ENCODE measurements at places on chromosomes 13 and 19. TPM values are rescaled to one million over a fixed set of nuclear protein-coding genes. Genes with fewer than 3 reads are reported as not detected.

DNA sequence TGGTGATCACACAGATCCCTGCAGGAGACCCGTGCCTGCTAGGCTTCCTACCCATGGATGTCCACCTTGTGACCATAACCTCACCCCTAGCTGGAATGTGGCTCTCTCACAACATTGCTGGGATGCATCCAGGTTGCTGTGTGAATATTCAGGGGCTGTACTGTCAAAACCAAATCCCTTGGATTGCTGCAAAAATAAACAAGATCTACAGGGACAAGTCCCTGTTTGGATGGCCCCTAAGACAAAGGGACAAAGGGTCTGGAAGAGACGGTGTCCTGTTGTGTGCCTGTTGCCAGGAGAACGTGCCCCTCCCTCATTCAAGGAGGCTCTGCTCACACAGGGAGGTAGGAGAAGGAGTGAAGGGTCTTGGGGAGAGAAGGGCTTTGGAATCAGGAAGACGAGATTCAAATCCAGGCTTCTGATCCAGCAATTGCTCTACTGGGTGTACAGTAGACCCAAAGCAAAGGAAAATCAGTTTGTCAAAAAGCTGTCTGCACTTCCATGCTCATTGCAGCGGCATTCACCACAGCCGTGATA is 89.2 kb upstream of the WASF3 start:
- H3K4me3 ChIP-seq: no peak overlapping the region
- H3K4me1 ChIP-seq: no peaks in the 10 kb centered on the region
- no peaks in the 10 kb centered on the region for H3K27me3 ChIP-seq
- no peak for DNase-seq
- H3K27ac ChIP-seq: no peak overlapping the region

DNA sequence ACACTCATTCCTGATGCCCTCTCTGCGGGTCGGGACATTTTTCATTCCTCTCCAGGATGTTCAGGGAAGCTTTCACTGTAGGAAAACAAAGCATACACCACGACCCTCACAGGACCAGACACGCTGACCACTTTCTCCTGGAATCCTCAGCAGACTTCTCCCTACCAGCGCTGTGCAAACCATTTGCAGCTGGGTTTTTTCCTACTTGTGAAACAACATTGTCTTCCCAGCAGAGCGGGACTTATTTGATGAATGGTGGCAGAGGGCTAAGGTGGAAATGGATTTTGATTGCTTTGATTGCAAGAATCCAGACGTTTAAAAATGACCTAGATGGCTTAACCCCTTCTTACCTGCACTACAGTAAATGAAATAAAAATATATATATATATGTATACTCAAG is 265.9 kb downstream of the TBC1D4 start:
- no peaks in the 10 kb centered on the region for H3K27me3 ChIP-seq
- DNase-seq: no peak
- no peak overlapping the region for H3K4me3 ChIP-seq

Gene ZNF441
- total RNA-seq: 7.5 TPM

Gene LYPD5
- 7.8 TPM for total RNA-seq

DNA sequence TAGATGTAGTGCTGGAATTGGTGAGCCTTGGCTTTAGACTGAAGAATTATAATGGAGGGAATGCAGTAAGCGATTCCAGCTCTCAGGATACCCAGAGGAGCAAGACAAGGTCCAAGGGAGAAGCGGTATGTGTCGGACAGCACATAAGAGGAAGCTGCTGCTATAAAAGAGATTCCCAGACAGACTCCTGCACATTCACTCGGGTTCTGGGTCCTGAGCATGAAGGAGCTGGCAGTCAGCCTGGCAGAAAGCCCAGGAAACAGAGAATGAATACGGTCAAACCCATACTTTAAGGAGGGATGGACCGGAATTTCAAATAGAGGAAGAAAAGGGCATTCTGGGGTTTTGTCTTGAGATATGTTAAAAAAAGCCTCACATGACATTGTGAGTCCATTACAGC is 308.3 kb downstream of the DNAJC15 start:
- no peaks in the 10 kb centered on the region for H3K36me3 ChIP-seq
- H3K4me3 ChIP-seq: no peak overlapping the region
- H3K4me1 ChIP-seq: no peaks in the 10 kb centered on the region
- H3K27me3 ChIP-seq: no peaks in the 10 kb centered on the region
- H3K27ac ChIP-seq: no peak overlapping the region

DNA sequence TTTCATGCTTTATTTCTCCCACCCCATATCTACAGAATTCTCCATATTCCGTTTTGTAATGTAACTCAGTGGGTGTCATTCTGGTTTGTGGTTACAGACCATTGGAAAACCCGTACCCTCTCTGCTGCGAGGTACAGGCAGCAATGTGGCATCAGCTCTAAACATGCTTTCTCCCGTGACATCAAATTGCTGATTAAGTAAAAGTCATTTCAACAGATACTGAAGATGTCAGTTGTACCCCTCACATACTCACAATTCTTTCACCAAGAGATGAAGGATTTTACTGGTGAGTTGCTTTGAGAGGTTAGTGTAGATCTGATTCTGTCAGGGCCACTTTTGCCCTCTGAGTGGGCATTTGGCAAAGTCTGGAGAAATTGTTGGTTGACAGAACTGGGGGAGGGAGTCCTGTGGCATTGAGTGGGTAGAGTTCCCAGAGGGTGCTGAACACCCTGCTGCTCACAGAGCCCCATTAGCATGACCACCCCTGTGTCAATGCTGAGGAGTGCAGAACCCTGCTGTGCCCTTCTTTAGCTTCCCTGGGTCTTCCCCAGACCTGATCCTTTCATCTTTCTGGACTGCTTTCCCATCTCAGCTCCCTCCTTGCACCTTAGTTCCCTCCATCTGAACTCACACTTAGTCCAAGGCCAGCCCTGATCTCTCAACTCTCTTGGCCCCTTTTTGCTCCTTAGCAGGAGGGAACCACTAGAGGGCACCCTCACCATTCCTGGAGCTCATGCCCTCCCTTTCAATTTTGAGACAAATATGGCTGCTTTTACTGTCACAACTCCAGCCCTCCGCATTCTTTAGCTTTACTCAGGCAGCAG is 39.9 kb upstream of the CEACAM8 start:
- H3K4me3 ChIP-seq: no peak overlapping the region
- no peak for DNase-seq
- no peaks in the 10 kb centered on the region for H3K36me3 ChIP-seq
- H3K4me1 ChIP-seq: no peaks in the 10 kb centered on the region
- H3K27ac ChIP-seq: no peak overlapping the region

GRCh38 chr19:42422901-42423461 is 4.2 kb downstream of the LIPE start:
- no peaks in the 10 kb centered on the region for H3K27me3 ChIP-seq
- peak overlapping the region; percentile 61 for H3K4me3 ChIP-seq
- peaks cover 35% of the 10 kb centered on the region for H3K4me1 ChIP-seq
- H3K27ac ChIP-seq: peak overlapping the region; percentile 70
- H3K36me3 ChIP-seq: no peaks in the 10 kb centered on the region

Gene GPR18
- total RNA-seq: not detected

Gene NUP58
- 83.0 TPM for total RNA-seq

Gene ZNF99
- total RNA-seq: not detected

Gene TGFBR3L
- 1.1 TPM for total RNA-seq

DNA sequence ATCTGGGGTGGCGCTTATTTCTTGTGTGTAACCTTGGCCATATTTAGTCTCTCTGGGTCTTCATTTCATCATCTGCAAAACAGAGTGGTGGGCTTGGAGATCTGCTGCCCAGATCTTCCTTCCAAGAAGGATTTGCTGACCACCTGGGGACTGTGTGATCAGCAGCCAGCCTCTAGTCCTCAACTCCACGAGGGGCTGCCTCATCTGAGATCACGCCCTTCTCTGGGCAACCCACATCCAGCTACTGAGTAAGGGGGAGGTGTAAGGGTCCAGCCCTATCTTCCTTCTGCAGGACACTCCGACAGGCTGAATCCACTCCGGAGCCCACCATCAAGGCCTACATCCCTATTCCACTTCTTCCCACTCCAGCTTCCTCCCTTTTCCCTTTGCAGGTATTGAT is 57.9 kb downstream of the CHST8 start:
- H3K27me3 ChIP-seq: no peaks in the 10 kb centered on the region
- H3K4me1 ChIP-seq: no peaks in the 10 kb centered on the region
- no peak for DNase-seq
- H3K4me3 ChIP-seq: no peak overlapping the region

DNA sequence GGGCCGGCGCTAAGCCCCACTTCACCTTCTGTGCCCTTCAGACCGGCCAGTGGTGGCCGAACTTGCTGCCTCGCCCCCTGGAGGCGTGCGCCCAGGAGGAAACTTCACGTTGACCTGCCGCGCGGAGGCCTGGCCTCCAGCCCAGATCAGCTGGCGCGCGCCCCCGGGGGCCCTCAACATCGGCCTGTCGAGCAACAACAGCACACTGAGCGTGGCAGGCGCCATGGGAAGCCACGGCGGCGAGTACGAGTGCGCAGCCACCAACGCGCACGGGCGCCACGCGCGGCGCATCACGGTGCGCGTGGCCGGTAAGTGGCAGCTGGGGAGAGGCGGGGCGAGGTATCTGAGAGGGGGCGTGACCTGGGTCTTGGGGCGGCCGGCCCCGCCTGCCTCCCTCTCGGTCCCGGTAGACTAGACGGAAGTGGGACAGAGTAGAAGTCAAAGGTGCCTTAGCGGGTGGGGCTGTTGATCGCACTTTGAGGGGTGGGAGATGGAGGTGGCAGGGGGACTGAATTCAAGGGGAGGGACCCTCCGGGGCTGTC is 5.6 kb downstream of the ICAM5 start:
- peak; percentile 93 for DNase-seq
- peak overlapping the region; percentile 43 for H3K27ac ChIP-seq
- H3K4me3 ChIP-seq: peak overlapping the region; percentile 50
- no peaks in the 10 kb centered on the region for H3K36me3 ChIP-seq
- no peaks in the 10 kb centered on the region for H3K27me3 ChIP-seq
- H3K4me1 ChIP-seq: peaks cover 57% of the 10 kb centered on the region

- DNase-seq: no peak
- no peaks in the 10 kb centered on the region for H3K27me3 ChIP-seq
- peak overlapping the region; percentile 70 for H3K27ac ChIP-seq
- no peak overlapping the region for H3K4me3 ChIP-seq
- H3K36me3 ChIP-seq: peaks cover 34% of the 10 kb centered on the region
Observed at GRCh38 chr19:10105509-10106099, 558 bp upstream of the PPAN start.

DNA sequence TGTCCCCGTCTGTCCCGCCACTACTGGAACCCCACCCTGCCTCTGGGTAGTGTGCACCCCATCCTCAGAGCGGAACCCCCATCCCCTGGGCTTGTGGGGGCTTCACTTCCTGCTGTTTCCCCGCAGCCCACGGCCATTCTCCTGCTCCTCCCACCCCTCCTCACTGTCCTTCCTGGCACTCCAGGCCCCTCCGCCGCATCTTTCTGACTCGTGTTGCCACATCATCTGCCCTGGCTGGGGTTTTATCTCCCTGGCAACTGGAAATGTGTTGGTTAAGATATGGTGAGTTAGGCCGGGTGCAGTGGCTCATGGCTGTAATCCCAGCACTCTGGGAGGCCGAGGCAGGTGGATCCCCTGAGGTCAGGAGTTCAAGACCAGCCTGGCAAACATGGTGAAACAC is 37.3 kb downstream of the KDM4B start:
- H3K36me3 ChIP-seq: no peaks in the 10 kb centered on the region
- H3K4me3 ChIP-seq: no peak overlapping the region
- no peak for DNase-seq
- H3K4me1 ChIP-seq: peaks cover 4% of the 10 kb centered on the region

- H3K27me3 ChIP-seq: no peaks in the 10 kb centered on the region
- no peak overlapping the region for H3K4me3 ChIP-seq
- H3K4me1 ChIP-seq: no peaks in the 10 kb centered on the region
- DNase-seq: no peak
Observed at GRCh38 chr19:30476997-30477396, 104.8 kb downstream of the ZNF536 start.

GRCh38 chr13:113758651-113759524 is at the start of gene TMEM255B:
TSS of gene TMEM255B (plus strand) at chr13:113759226. CDS start at chr13:113759270, 44 bp downstream.
- no peaks in the 10 kb centered on the region for H3K27me3 ChIP-seq
- peak; percentile 98 for DNase-seq
- no peaks in the 10 kb centered on the region for H3K36me3 ChIP-seq
- peak within 1 kb of the TSS; percentile 80 for H3K27ac ChIP-seq
- H3K4me1 ChIP-seq: peaks cover 18% of the 10 kb centered on the region

- H3K4me1 ChIP-seq: peaks cover 29% of the 10 kb centered on the region
- H3K27me3 ChIP-seq: peaks cover 19% of the 10 kb centered on the region
- peak; percentile 87 for DNase-seq
- peak overlapping the region; percentile 34 for H3K4me3 ChIP-seq
- H3K36me3 ChIP-seq: no peaks in the 10 kb centered on the region
Observed at GRCh38 chr19:46661735-46662592, 982 bp upstream of the DACT3 start.

DNA sequence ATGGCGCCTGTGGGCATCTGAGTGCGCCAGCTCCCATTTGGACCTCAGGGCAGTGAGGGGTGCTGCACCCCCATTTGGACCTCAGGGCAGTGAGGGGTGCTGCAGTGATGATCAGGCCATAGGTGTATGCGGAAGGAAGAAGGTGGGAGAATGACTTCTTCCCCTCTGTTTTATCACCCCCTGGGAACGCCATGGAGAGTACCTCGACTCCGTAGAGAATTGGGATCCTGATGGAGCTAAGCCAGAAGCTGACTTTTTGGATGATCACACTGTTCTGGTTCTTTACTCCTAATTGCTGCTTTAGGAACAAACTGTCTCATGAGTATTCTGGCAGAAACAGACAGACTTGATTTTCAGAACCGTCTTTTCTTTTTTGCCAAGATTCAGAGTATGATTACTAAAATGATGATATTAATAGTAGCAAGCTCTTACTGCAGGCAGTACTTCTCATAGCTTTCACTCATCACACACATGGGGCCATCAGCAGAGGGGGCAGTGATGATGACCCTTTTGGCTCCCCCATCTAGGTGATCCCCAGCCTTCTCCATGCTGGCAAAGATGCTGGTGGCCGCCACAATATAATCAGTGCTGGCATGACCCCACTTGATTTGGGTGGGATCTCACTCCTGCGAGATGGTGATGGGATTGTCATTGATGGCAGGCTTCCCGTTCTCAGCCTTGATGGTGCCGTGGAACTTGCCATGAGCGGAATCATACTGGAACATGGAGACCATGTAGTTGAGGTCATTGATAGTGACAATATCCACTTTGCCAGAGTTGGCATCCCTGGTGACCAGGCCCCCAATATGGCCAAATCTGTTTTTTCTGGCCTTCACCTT is 10.3 kb upstream of the UBAC2 start:
- DNase-seq: no peak
- no peak overlapping the region for H3K27ac ChIP-seq
- H3K4me3 ChIP-seq: no peak overlapping the region
- H3K4me1 ChIP-seq: peaks cover 8% of the 10 kb centered on the region
- no peaks in the 10 kb centered on the region for H3K36me3 ChIP-seq
